Uterus (tissue), 4 donors: ENCODE measurements at places on chromosomes 3 and 15.

DNA sequence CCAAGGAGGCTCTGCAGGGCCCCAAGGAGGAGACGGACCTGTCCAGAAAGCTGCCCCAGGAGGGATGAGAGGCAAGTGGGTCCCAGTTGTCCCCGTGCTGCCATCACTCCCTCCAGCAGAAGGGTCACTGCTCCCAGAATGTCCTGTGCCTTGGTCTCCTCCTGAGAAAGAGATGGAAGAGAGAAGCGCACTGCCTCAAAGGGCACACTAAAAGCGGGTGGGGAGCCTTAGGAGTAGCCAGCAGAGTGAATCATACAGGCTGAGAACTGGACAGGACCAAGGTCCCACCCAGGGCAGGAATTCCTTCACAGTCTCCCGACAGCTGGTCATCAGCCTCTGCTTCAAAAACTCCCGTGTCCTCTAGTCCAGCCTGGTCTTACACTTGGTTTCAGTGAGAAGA is 4.6 kb downstream of the THPO start:
- no peak for DNase-seq

DNA sequence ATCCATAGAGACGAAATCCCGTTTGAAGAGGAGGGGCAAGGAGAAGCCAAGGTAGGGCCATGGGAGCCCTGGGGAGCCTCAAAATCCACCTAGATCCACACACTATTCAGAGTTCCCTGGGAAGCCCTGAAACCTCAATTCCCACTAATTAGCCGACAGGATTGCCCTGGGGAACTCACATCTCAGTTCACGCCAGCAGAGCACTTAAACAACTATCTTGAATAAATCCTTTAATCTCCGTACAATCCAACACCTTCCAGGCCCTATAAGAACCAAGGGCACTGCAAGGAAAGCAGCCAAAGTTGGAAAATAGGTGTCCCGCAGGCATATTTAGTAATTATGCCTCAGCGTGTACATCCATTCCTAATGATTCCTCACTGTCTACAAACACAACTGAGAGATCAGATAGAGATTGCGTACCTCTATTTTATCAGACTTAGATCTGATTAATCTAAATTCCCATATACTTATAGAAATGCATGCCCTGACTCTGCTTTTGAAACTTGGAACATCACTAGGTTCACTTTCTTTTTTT is 25.6 kb upstream of the EIF4A2 start:
- DNase-seq: no peak

DNA sequence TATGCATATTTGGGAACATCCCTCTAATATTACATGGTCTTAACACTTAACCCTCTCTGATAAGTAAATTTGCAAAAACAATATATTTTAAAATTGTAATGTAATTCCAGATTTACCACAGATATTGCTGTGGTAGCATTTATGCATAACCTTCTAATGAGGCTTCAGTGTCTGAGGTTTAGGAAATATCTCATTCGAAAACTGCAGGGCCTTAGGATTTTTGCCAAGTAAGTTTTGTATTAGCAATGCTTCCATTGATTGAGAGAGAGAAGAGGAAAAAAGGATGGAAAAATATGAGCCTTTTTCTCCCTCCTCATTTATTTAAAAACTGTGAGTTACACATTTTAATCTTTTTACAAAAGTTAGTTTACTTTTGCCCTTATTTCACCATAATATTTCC is 294.6 kb downstream of the EPHA3 start:
- DNase-seq: no peak

GRCh38 chr3:5005367-5005766 is 26.1 kb downstream of the BHLHE40 start:
- no peak for DNase-seq

- DNase-seq: no peak
Measured at GRCh38 chr15:80514071-80514780, 110.0 kb downstream of the ARNT2 start.

GRCh38 chr15:63206079-63206478 is 16.7 kb downstream of the RAB8B start:
- DNase-seq: no peak

DNA sequence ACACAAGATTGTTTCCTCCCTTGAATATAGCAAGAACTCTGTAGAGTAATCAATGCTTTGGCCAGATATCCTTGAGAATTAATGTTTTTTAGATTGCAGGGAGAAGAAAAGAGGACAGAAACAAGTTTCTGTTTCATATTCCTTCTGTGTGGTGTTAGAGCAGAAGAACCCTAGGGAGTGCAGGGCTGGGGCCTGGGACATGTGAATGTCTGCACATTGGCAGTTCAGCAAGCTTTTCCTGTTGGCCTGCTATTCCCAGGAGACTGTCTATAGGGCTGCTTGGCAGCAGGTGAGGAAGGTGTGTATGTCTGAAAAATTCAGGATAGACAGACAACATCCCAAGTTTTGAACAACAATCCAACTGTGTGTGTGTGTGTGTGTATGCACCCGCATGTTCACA is 13.6 kb upstream of the CNBP start:
- no peak for DNase-seq

- no peak for DNase-seq
Measured at GRCh38 chr3:99599894-99600293, 38.5 kb upstream of the COL8A1 start.

- no peak for DNase-seq
Measured at GRCh38 chr3:21825684-21826083, 74.7 kb upstream of the ZNF385D start.

- DNase-seq: no peak
Measured at GRCh38 chr3:60839246-60839645, 412.0 kb downstream of the FHIT start.

DNA sequence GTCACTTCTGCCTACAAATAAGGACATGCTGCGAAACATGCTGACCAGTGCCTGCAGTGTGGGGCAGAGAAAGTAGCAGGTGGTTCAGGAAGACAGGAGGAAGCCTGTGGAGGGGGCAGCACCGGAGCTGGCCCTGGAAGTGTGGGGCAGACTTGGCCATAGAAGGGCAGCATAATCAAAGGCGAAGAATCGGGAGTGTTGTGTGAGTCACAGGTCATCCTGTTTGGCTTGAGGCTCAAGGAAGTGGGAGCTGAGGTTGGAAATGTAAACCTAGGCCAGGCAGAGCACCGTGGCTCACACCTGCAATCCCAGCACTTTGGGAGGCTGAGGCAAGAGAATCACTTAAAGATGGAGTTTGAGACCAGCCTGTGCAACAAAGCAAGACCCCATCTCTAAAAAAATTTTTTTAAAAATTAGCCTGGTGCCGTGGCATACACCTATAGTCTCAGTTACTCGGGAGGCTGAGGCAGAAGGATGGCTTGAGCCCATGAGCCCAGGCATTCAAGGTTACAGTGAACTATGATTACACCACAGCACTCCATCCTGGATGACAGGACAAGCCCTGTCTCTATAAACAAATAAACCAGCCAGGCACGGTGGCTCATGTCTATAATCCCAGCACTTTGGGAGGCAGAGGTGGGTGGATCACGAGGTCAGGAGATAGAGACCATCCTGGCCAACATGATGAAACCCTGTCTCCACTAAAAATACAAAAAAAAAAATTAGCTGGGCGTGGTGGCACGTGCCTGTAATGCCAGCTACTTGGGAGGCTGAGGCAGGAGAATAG is 54.0 kb downstream of the FAM43A start:
- no peak for DNase-seq

GRCh38 chr3:86245360-86245759 is 745.6 kb downstream of the VGLL3 start:
- no peak for DNase-seq

DNA sequence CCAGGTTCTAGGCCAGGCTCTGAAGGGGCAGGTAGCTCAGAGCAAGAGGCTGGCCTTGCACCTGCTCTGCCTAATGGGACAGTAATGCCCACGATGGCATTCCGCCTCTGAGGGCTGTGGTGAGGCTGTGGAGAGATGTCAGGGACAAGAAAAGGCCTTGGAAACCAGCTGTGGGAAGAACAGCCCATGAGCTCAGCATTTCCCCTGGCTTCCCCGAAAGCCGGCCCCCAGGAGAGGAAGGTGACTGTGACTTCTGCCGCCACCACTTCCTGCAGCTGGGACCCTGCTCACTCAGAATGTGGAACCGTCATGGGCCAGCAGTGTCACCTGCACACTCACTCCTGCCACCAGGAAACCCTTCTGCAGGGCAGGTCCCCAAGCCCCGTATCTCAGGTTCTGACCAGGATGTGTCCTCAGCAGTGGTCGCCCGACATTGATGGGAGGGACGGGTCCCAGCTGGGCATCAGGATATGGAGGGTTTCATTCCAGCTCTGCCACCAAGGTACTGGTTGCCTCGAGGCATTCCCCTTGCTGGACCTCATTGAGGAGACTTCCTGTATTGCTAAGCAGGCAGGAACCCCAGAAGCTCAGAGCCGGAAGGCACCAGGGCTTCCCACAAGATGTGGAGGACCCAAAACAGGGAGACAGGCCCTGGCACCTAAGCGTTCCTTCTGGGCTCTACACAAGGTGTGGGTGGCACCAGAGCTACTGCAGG is 30.7 kb downstream of the SEMA7A start:
- DNase-seq: no peak

DNA sequence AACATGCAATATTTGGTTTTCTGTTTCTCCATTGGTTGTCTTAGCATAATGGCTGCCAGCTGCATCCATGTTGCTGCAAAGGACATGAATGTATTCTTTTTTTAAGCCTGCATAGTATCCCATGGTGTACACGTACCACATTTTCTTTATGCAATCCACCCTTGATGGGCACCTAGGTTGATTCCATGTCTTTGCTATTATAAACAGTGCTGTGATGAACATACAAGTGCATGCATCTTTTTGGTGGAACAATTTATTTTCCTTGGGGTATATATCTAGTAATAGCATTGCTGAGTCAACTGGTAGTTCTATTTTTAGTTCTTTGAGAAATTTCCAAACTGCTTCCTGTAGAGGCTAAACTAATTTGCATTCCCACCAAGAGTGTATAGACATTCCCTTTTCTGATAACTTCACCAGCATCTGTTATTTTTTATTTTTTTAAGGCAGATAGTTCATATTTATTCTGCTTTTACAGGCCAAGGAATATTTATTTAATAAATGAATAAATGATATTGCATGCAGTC is 62.4 kb upstream of the NPHP3 start:
- no peak for DNase-seq

DNA sequence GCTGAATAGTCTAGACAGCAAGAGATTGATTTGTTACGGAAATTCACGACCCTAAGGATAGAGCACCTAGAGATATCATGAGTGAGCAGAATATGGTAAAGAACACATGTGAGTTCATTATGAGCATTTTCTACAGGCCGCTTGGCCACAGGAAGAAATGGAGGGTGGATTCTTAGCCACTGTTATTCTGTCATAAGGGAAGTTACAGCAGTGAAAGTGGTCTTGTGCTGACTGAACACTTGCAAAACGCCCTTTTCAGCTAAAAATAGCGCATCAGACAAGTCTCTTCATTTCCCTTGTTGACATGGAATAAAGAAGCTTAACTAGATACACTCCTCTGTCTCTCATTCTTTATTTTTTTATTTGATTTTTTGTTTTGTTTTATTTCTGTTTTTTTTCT is 19.8 kb downstream of the DGKG start:
- no peak for DNase-seq

- DNase-seq: no peak
Measured at GRCh38 chr3:8298021-8298954, 203.3 kb upstream of the LMCD1 start.

- DNase-seq: peak; percentile 43
Measured at GRCh38 chr15:90594301-90594738, 64.6 kb downstream of the CRTC3 start.

- no peak for DNase-seq
Measured at GRCh38 chr3:66239513-66240123, 18.8 kb downstream of the SLC25A26 start.

- DNase-seq: no peak
Measured at GRCh38 chr3:122357828-122358702, 25.0 kb downstream of the MIX23 start.

- DNase-seq: no peak
Measured at GRCh38 chr15:51107612-51108011, 12.9 kb upstream of the TNFAIP8L3 start.

DNA sequence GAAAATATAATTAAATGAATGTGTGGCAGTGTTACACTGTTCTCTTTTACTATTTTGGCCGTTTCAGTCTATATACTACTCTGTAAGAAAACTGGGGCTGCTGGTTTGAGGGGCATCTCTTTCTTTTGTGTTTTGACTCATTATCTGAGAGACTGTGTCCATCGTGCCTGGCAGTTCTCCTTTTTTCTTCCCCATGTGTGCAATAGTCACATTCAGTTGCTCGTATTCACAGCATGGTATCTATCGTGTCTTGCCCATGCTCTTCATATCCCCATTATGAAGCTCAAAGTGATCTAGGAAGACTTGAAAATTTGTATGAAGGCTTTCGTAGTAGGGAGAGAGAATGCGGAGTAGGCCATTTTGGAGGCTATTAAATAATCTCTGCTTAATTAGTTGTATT is 29.8 kb upstream of the FAH start:
- no peak for DNase-seq

DNA sequence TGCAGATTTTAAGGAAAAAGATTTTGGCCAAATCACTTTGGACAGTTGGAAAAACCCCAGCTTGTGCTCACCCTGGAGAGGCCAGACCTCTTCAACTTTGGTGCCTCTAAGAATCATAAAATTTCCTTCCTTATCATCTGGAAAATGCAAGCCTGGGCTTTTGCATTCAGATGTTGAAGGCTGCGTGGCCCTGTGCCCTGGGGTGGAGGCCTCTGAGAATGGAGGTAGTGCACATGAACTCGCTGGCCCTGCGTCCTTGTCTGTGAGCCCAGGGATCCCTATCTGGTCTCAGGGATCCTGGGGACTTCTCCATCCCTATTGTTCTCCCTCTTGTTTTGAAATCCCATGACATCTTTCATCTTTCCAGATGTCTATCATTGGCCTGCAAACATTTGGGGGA is 64.6 kb upstream of the ARNT2 start:
- no peak for DNase-seq

GRCh38 chr3:25120665-25121064 is 307.4 kb upstream of the RARB start:
- no peak for DNase-seq

DNA sequence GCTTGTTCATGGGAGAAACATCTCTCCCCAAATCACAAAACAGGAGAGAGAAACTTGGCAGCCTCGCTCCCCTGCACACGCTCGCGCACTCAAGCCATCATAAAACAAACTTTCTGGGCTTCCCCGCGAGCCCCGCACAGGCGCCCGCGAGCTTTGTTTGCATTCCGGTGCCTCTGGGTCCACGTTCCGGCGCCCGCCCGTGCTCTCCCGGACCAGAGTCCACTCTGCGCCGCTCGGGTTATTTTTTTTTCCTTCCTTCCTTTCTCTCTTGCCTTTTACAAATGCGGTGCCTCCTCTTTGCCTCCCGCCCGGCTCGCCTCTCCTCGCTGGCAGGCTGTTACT is 363 bp downstream of the MAGI1 start:
- no peak for DNase-seq

- no peak for DNase-seq
Measured at GRCh38 chr3:29141197-29141917, 139.5 kb upstream of the RBMS3 start.
